ENCODE measurements at places on chromosomes 7 and 10.

- H3K4me1 ChIP-seq = no peaks in the 10 kb centered on the region
- no peak for DNase-seq
- no peak overlapping the region for H3K4me3 ChIP-seq
- no peak overlapping the region for H3K27ac ChIP-seq
- peaks cover 26% of the 10 kb centered on the region for H3K27me3 ChIP-seq
- no peaks in the 10 kb centered on the region for H3K36me3 ChIP-seq
These were observed 5.5 kb downstream of the IGFBP3 start for GRCh38 chr7:45915606-45916005.

- DNase-seq = peak; percentile 71
- H3K27me3 ChIP-seq = no peaks in the 10 kb centered on the region
- H3K4me1 ChIP-seq = peaks cover 12% of the 10 kb centered on the region
- no peak overlapping the region for H3K27ac ChIP-seq
- no peaks in the 10 kb centered on the region for H3K36me3 ChIP-seq
These were observed 126.5 kb downstream of the CUBN start for GRCh38 chr10:17003151-17003550.

- peak overlapping the region; percentile 74 for H3K27ac ChIP-seq
- H3K36me3 ChIP-seq = no peaks in the 10 kb centered on the region
- H3K27me3 ChIP-seq = no peaks in the 10 kb centered on the region
- H3K4me1 ChIP-seq = peaks cover 46% of the 10 kb centered on the region
These were observed 1.4 kb downstream of the RHEB start for GRCh38 chr7:151518105-151518946.

DNA sequence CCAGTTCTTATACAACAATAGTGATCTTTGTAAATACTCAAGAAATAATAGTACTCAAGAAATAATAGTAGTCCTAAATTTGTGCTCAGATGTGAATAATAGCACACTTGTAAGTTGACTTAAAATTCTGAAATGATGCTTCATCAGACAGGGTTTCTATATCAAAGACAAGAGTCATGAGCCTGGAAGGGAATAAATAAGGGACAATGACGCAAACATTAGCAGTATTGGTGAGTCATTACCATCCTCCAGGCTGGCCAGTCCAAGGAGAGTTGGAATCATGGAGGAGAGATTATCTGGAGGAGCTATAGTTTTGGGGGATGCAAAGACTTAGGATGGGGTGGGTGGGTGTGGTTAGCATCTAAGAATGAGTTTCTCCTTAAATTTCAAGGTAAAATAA is 6.1 kb upstream of the SH3PXD2A start:
- DNase-seq = no peak
- no peak overlapping the region for H3K4me3 ChIP-seq
- no peaks in the 10 kb centered on the region for H3K27me3 ChIP-seq
- H3K4me1 ChIP-seq = peaks cover 4% of the 10 kb centered on the region
- H3K36me3 ChIP-seq = no peaks in the 10 kb centered on the region

GRCh38 chr10:75334720-75335119 is 66.8 kb downstream of the ZNF503 start:
- no peak for DNase-seq
- H3K27ac ChIP-seq = no peak overlapping the region
- peaks cover 5% of the 10 kb centered on the region for H3K4me1 ChIP-seq
- H3K4me3 ChIP-seq = no peak overlapping the region
- no peaks in the 10 kb centered on the region for H3K27me3 ChIP-seq
- H3K36me3 ChIP-seq = no peaks in the 10 kb centered on the region

All from CD14-positive monocyte (primary cell).